ENCODE measurements at places on chromosomes 4 and X. TPM values are rescaled to one million over a fixed set of nuclear protein-coding genes. Genes with fewer than 3 reads are reported as not detected.

- no peak overlapping the region for H3K27ac ChIP-seq
- no peak overlapping the region for H3K4me3 ChIP-seq
- no peak for DNase-seq
- H3K27me3 ChIP-seq: peaks cover 33% of the 10 kb centered on the region
- no peaks in the 10 kb centered on the region for H3K36me3 ChIP-seq
These were observed 34.0 kb downstream of the LHFPL1 start for GRCh38 chrX:112645774-112646173.

The SLITRK4 gene
- 0.39 TPM for total RNA-seq

GRCh38 chrX:143634309-143634662, 1.6 kb downstream of the SLITRK4 start:
- no peaks in the 10 kb centered on the region for H3K36me3 ChIP-seq
- H3K4me3 ChIP-seq: peak overlapping the region; percentile 81
- DNase-seq: no peak
- no peaks in the 10 kb centered on the region for H3K27me3 ChIP-seq
- peak overlapping the region; percentile 15 for H3K27ac ChIP-seq

- H3K36me3 ChIP-seq: no peaks in the 10 kb centered on the region
- H3K27ac ChIP-seq: no peak overlapping the region
- H3K4me1 ChIP-seq: no peaks in the 10 kb centered on the region
- H3K4me3 ChIP-seq: no peak overlapping the region
These were observed 6.8 kb upstream of the ANAPC4 start for GRCh38 chr4:25370242-25370641.

The CT47B1 gene
- not detected for total RNA-seq

The IL2 gene
- not detected for total RNA-seq

The AMBN gene
- not detected for total RNA-seq

DNA sequence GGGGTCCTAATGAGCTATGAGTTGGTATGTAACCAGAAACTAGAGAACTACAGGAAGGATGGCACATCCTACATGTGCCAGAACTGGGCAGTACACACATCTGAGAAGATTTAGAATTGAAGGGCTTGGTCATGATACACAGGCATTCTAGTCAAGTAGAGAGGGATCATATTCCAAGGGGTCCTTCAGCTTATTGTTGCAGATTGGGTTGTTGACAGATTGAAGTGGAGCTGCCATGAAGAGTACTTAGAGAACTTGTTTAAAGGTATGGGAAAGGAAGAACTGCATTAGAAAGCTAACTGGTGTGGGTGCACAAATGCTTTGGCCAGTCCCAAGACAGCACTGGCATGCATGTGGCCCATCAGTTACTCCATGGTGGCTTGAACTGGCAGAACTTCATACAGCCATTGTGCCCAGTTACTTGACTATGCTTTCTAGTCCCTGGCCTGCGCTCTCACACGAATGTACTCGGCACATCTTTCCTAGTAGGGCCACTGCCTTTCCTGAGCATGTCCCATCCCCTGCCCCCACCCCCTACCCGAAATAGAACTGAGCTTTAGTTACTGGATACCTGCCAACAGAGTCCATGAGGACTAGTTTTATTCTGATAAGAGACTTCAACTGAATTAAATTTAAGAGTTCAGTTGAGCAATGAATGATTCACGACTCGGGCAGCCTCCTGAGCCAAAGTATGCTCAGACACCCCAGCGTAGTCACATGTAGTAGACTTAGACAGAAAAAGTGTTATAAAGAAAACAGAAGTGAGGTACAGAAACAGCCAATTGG, 64.0 kb downstream of the CCNG2 start:
- no peaks in the 10 kb centered on the region for H3K27me3 ChIP-seq
- H3K4me3 ChIP-seq: no peak overlapping the region
- H3K4me1 ChIP-seq: peaks cover 11% of the 10 kb centered on the region
- H3K27ac ChIP-seq: peak overlapping the region; percentile 1
- no peaks in the 10 kb centered on the region for H3K36me3 ChIP-seq

DNA sequence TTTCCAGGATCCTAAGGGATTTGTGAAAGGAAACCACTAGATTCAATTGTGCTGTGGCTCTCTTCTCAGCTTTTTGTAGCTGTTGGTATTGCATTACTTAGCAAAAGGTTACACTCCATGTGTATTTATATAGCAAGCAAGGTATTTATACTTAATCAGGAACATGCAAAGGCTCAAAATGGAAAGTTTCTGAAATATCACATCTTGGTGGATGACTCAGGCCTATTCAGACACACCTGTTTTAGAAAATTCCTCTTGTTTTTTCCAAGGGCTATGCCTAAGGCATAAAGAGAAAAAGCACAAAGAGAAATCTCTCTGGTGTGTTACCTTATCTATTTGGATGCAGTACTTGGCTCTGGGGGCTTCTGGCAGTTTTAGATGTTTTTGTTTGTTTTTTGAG, 144.4 kb upstream of the GALNT7 start:
- no peaks in the 10 kb centered on the region for H3K36me3 ChIP-seq
- H3K27me3 ChIP-seq: no peaks in the 10 kb centered on the region
- H3K4me1 ChIP-seq: no peaks in the 10 kb centered on the region

- no peaks in the 10 kb centered on the region for H3K36me3 ChIP-seq
- no peak overlapping the region for H3K27ac ChIP-seq
- no peak for DNase-seq
- H3K4me1 ChIP-seq: no peaks in the 10 kb centered on the region
- H3K4me3 ChIP-seq: no peak overlapping the region
- H3K27me3 ChIP-seq: peaks cover 22% of the 10 kb centered on the region
These were observed 58.5 kb downstream of the CRLF2 start for GRCh38 chrX:1153940-1154339.

DNA sequence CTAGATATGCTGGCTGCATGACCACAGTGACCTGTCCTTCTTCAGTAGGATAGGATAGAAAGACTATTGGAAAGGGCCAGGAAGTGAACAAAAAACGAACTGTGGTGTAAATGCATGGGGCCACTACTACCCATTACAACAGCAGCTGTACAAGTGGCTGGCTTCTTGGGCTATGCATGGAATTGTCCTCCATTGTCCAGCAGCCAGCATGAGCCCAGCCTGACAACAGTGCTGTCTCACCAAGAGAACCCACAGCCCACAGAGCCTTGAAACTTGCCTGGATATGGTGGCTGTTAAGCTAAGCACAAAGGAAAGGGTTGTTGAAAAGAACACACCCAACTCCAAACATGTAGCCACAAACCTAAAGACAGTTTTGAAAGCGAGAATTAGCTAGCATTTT, 330.2 kb upstream of the F9 start:
- H3K27me3 ChIP-seq: no peaks in the 10 kb centered on the region
- no peak for DNase-seq
- H3K27ac ChIP-seq: no peak overlapping the region
- peaks cover 9% of the 10 kb centered on the region for H3K4me1 ChIP-seq
- no peak overlapping the region for H3K4me3 ChIP-seq

DNA sequence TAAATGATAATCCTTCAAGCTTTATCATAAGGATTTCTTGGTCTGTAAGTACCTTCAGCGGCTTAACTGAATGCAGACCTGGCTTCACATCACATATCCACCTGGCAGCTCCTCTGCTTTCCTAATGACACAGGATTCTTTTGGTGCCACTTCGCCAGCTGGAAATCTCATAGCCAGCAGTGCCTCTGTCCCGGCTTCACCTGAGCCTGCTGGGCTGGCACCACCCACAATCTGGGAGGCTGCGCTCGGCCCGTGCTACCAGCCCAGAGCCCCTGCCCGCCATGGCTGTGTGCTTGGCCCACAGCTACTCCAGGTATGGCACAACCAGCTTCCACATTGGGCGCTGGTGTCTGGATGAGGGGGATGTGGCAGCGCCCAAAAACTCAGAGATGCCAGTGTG, 37.4 kb downstream of the SPRY1 start:
- H3K27me3 ChIP-seq: no peaks in the 10 kb centered on the region
- H3K4me1 ChIP-seq: no peaks in the 10 kb centered on the region
- no peaks in the 10 kb centered on the region for H3K36me3 ChIP-seq

The SLC49A3 gene
- total RNA-seq: not detected

DNA sequence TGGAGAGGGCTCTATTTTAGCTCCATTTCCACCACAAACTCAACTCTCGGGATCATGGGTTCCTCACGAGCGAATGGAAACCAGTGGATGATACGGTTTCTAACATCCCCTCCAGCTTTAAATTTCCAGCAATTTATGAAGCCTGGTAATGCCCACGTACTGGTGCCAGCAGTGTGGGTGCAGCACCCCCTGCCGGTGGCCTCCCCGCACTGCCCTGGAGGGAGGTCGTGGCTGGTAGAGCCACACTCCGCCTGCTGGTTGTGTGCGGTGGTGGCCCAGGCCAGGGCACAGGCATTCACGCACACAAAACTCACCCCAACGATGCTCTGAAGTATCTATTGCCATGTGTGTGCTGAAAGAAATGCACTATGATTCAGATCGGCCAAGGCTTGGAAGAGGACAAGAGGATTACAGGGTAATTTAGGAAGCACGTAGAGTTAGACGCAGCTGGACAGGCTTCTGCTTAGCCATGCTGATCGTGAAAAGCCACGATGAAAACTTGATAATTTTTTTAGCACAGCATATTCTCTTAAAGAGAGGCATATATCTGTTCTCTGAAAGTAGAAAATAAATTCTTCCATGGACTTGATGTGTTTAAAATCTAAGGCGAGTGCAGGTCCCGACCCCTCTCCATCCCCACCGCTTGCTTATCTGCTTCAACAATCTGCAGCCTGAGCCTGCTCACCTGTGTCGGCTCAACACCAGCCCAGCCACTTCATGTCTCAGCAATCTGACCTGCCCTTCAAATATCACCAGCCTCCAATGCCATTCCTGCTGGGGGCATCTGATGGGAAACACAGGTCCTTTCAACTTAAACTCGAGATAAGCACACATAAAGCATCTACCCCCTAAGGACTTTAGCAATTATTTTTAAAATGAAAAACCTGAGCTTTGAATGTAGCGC, 59.1 kb downstream of the SCD5 start:
- H3K27ac ChIP-seq: no peak overlapping the region
- H3K4me1 ChIP-seq: peaks cover 8% of the 10 kb centered on the region
- no peak overlapping the region for H3K4me3 ChIP-seq
- peaks cover 11% of the 10 kb centered on the region for H3K36me3 ChIP-seq

The ERCC6L gene
- 1.0 TPM for total RNA-seq

The CTAG2 gene
- not detected for total RNA-seq
